Large intestine (tissue), 12 donors: ENCODE measurements at places on chromosomes 12 and 14. TPM values are rescaled to one million over a fixed set of nuclear protein-coding genes. Genes with fewer than 3 reads are reported as not detected.

Gene PNMA1
- polyA plus RNA-seq: 34.9 TPM

Gene LRRC10
- not detected for polyA plus RNA-seq

Gene CLECL1
- polyA plus RNA-seq: 0.31 TPM

Gene STAC3
- polyA plus RNA-seq: 4.0 TPM

Gene KRT74
- polyA plus RNA-seq: not detected

Gene RASAL1
- 0.69 TPM for polyA plus RNA-seq

Gene PZP
- polyA plus RNA-seq: 0.24 TPM

Gene SLC5A8
- 0.22 TPM for polyA plus RNA-seq

Gene GUCY2C
- 126 TPM for polyA plus RNA-seq

Gene CD9
- polyA plus RNA-seq: 204 TPM

GRCh38 chr14:87207756-87208155 lies 785.2 kb downstream of the GALC start:
- no peak for DNase-seq

DNA sequence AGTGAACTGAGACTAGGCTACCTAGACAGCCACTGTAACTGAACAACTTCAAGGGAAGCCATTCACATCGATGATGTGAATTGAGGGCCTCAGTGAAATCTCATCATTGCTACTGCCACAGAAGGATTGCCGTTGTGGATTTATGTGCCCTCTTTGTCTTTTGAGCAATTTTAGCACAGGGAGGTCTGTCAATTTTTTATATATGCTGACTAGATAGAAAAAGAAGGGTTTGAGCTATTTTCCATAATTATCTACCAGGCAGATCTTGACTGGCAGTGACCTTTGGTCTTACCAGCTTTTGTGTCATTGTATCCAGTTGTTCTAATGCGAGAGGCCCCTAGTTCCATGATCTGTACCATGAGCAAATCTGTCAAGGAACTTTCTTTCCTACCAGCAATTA lies 179.4 kb downstream of the ERC1 start:
- no peak for DNase-seq

GRCh38 chr12:92952394-92952793 lies 23.3 kb upstream of the EEA1 start:
- no peak for DNase-seq

DNA sequence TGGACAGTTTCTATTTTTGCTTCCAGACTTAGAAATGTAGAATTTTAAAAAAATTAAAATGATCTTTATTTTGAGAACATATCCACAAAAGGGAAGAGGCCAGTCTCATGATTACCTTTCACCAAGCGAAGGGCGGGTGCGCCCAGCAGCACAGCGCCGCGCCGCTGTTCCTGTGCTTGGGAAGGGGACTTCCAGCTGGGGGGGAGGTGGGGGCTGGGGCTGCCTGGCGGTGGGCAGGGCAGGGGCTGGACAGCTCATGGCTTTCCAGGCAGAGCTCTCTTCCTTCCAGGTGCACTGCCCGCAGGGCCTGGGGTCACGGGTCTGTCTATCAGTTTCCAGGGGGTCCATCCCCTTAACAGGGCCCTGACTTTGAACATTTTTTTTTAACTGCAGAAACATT lies 199.9 kb downstream of the TTC7B start:
- DNase-seq: no peak

GRCh38 chr12:131282292-131283080 lies 328.8 kb downstream of the ADGRD1 start:
- no peak for DNase-seq

DNA sequence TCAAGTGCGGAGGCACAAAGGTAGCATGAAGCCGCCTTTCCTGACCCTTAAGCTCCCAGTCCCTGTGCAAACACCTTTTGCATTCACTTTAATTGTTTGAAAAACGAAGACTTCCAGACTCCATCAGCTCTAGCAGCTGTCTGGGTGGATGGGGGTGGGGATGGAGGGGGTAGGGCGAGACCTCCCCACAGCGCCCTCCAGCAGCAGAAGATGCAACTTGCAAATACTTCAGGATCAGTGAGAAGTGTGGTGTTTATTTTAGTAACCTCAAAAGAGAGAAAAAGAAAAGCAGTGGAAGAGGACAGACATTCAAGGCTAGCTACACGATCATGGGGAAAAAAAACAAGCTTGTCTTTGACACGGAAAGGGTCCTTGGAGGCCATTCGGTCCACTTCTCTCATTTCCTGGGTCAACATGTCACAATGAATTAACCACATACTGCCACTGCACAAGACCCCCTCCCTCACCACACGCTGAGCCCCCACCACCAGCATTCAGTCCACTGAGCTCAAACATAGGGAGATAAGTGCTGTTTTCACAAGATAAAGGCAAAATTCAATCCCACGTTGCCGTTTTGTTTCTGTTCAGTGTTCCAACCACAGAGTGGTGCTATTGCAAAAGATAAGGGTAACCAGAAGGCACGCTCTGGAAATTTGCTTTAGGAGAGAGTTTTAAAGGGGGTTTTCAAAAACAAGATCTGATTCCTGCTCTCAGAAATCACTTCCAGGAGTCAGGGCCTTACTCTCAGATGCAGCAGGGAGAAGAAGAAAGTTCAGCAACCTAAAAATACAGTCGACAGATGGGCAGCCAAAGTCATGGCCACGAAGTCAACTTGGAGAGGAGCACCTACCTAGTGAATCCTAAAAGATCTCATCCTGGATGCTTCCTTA lies 3.3 kb upstream of the NTF3 start:
- no peak for DNase-seq

- DNase-seq: no peak
Measured at GRCh38 chr12:121428883-121429282, 29.0 kb downstream of the RNF34 start.

GRCh38 chr14:61559641-61560201 lies 135.6 kb upstream of the HIF1A start:
- DNase-seq: peak; percentile 92
